ENCODE measurements at places on chromosomes 7 and 10. TPM values are rescaled to one million over a fixed set of nuclear protein-coding genes. Genes with fewer than 3 reads are reported as not detected.

DNA sequence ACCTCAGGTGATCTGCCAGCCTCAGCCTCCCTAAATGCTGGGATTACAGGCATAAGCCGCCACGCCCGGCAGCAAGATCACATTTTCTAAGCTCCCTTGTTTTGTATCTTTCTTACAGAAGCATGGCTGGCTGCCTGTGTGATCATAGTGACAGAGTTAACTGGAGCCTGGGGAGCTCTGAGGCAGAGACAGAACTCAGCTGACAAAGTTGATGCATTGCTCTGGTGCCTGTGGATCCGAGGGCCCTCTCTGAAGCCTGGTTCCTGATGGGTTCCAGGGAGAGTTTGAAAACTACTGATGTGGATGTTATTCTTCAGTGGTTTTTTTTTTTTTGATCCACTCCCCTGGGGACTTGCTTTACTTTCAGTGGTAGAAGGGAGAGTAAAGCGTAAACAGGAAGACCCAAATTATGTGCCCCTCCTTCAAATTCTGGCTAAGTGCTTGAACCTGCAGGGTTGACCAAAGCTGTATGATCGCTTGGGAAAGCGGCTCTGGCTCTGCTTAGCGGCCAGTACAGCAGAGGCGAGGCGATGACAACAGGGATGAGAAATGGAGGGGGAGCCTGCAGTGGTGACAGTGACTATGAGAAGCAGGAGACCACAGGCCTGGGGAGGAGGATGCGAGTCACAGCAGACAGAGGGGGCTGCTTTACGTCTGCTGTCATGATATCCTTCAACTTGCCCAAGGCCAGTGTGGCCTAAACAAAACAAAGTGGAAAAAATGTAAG is 6.8 kb upstream of the EFCAB10 start:
- no peak for DNase-seq

DNA sequence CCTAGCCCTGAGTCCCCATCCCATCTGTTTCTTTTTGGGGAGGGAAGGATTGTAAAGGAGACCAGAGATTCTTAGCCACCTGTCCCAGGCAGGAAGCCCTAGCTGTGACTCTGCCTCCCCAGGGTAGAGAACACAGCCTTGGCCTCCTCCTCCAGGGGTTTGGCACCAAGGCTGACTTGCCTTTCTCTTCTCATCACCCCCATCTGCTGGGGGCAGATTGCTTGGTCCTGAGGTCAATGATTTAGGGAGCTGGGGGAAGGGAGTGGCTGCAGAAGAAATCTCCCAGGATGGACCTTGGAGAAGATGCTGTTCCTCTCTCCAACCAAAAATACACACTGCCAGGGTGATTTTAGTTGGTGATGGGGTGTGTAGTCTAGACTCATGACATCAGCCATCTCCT is 2.6 kb upstream of the MNX1 start:
- DNase-seq, result no peak

DNA sequence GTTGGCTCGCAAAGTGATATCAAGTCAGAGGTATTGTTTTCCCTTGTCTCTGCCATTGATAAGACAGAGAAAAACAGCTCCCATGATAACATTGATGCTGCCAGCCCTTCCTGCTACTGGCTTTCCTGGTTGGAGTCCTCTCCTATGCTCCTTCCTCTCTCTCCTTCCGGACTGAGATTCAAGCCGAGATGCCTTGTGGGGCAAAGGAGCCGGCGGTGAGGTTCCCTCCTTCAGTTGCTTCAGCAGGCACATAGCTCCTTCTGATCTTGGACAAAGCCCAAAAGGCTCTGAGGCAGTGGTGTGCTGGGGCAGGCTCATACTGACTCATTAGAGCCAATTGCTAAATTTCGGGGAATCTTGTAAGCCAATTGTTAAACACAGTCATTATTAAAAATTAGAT is 8.8 kb upstream of the ZCCHC24 start:
- no peak for DNase-seq

DNA sequence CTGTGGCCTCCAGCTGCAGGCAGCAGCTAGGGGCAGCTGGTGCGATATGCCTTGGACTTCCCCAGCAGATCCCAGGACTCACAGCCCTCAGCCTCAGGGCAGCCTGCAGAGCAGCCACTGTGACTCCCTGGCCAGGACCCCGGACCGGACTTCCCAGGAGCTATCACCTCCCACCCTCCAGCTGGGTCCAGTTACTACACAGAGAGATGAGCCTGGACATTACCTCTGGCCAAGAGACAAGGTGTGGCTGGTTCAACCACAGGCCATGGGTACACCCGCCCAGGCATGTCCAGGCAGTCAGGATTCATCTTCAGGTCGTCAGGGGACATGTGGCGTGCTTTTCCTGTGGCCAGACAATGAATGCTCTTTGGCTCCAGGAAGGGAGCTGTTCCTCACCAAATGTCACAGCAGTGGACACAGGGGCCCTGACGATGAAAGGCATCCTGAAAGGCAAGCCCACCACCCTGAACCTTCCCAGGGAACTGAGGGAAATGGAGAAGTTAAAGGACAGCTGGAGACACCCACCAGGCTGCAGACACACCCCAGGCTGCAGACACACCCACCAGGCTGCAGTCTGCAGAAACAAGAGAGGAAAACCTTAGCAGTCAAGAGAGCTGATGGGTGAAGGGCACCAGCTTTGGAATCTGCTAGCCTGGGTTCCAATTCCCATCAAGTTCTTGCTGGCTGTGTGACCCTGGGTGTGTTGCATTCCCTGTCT is 25.8 kb upstream of the NANOS1 start:
- no peak for DNase-seq

DNA sequence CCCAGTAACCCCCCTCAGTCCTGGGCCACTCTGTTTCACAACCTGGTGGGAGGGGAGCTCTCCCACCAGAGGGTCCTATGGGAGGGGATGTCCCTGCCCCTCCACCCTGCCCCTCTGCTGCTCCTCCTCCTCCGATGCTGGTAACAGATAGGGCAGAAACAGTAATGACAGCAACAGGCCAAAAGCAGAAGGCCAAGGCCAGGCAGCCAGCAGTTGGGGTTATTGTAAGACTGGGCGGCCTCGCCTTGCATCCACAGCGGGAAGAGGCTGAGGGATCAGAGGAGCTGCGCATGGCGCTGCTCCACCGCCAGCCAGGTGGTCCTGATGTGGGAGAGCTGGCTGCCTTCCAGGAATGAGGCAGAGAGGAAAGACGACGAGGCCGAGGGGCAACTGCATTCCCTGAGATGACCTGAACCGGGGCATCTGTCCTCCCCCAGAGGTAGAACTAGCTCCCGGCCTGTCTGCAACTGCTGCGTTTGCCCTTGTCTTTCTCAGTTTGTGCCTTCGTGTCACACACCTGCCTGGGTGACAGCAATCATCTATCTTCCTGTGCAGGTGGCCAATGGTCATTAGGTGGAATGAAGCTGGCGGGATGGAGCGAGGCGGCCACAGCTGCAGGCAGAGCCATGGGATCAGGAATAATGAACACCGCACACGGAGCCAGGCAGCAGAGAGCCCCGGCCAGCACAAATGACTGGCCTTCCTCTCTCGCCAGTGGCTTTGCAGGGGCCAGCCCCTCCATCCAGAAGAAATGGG is 54.0 kb upstream of the CACUL1 start:
- no peak for DNase-seq

GRCh38 chr7:100366411-100367250 is 6.7 kb upstream of the PILRA start:
- DNase-seq, result no peak

DNA sequence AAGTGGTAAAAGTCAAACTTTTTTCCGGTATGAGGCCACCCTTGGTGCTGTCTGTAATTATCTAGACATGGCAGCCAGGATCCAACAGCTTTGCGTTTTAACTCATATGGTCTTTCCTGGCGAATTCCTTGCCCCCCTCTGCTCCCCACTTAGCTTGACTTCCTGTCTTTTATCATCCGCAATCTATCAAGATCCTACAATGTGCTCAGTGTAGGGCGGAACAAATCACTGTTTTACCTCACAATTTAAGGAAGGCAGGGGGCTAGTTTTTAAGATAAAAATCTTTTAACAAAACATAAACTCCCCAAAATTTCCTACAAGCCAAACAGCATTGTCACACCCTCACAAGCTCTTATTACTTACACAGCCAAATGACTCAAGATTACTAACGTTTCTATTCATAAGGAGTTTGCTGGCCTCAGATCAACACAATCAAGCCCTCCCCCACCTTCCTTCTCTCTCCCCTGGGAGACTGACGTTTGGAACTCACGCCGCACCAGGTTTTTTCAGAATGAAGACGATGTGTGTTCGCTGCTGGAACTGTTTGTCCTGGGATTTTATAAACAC is 1.3 kb upstream of the CDK14 start:
- peak; percentile 19 for DNase-seq

Gene C10orf67
- 0.15 TPM for polyA plus RNA-seq

Measured in heart right ventricle (tissue), 16 donors.